Activated CD4-positive, alpha-beta T cell treated with anti-CD3 and anti-CD28 coated beads, Interleukin-2, amount 50 U/mL, for 4 hours (primary cell): ENCODE measurements at places on chromosomes 16 and 17.

DNA sequence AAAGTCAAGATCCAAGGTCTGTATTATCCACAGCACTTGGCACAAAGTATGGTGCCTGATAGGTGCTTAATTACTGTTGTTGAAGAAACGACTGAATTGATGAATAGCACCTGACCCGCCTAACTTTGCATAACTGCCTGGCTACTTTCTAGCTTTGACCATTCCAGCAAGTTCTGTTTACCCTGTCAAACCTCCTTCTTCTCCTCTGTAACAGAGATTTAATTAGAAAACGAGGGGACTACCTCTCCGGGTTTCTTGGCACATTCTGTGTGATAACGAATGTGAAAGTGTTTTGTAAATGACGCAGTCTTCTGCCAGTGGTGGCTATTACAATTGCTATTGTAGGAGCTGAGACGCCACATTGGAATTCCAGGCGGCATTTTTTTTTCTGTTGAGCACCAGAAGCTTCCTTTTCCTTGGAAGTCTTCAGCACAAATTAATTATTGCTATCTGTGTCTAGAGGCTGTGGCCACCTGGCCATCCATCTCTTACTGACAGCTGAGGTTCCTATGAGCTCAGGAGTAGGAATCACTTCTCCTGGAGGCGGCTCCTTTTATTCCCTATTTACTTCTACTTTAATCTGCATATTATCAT, 522.9 kb downstream of the HS3ST4 start:
- DNase-seq: no peak

DNA sequence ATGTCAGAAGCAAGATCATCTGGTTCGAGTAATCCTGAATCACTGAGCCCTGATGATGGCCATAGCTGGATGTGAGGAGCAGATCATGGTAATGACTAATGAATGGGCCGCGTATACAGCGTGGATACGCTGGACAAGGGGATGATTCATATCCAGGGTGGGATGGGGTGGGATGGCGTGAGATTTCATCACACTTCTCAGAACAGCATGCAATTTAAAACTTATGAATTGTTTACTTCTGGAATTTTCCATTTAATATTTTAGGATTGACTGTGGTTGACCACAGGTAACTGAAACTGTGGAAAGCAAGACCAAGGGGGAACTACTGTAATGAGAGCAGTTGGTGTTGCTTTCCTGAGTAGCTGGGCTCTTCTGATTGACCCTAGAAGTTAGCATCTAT, 225.5 kb downstream of the STX8 start:
- no peak for DNase-seq

DNA sequence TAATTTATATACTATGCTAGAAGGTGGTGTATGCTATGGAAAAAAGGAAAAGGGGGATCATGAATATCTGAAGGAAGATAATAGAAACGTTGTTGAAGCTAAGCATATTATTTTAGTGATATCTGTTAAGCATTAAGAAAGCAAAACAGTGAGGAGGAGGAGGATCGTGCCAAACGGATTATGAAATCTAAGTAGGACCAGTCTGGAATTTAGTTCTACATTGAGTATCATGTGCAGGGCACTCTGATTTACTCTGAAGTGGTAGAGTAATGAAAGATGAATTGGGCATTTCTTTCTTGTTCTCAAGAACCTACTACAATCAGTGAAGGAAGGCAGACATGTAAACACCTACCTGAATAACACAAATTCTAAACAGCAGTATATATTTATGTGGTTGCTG, 195.3 kb downstream of the CYB561 start:
- no peak for DNase-seq

DNA sequence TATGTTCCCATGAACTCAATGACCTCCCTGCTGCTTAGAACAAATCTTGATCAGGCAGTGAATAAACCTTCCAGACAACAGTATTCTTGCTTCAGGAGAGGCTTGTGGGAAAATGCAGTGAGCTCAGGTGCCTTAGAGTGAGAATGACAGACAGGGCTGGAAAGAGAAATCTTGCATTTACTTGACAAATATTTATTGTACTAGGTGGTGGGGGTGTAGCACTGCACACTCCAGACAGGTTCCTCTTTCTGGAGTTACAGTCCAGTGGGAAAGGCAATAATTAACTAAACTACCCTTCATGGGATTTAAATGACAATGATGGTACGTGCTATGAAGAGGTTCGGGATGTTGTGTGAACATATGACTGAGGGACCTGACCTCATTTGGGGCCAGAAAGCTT, 182.9 kb downstream of the SHISA9 start:
- DNase-seq: no peak

- no peak for DNase-seq
Measured at GRCh38 chr17:3613124-3613523, 3.9 kb upstream of the TRPV1 start.

GRCh38 chr16:84841787-84842300, 22.1 kb downstream of the CRISPLD2 start:
- DNase-seq: no peak

DNA sequence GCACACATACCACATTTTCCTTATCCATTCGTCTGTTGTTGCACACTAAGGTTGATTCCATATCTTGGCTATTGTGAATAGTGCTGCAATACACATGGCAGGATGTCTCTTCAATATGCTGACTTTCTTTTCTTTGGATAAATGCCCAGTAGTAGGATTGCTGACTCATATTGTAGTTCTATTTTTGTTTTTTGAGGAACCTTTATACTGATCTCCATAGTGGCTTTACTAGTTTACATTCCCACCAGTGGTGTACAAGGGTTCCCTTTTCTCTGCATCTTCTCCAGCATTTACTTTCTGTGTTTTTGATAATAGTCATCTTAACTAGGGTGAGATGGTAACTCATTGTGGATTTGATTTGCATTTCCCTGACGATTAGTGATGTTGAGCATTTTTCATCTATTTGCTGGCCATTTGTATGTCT, 118.1 kb downstream of the STXBP4 start:
- DNase-seq: no peak

DNA sequence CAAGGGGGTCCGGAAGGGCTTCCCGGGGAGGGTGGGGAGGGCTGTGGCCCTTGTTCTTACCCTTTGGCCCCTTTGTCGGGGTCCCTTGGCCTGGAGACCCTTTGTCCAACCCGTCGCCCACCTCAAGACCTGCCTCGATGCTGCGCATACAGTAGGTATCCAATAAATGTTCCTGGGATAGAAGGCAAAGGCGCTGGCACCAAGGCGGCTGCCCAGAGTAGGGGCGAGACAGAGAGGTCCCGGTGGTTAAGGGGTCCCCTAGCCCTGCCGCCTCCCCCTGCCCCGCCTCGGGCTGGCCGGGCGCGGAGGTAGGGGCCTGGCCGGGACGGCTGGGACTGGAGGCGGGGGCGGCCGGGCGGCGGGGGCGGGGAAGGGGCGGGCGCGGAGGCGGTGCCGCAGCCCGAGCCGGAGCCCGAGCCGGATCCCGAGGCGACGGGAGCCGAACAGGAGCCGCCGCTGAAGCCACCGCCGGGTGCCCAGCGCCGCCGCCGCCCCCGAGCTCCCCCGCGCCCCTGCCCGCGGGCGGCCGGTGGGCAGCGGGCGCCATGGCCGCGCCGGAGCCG, at the start of gene NHERF2:
Gene NHERF2, plus strand, starts transcription at position 442 of the 563 bp plus-strand sequence. Its CDS starts 104 bp downstream, at position 546.
- no peak for DNase-seq

- DNase-seq: no peak
Measured at GRCh38 chr16:54508351-54508750, 221.8 kb upstream of the IRX3 start.

DNA sequence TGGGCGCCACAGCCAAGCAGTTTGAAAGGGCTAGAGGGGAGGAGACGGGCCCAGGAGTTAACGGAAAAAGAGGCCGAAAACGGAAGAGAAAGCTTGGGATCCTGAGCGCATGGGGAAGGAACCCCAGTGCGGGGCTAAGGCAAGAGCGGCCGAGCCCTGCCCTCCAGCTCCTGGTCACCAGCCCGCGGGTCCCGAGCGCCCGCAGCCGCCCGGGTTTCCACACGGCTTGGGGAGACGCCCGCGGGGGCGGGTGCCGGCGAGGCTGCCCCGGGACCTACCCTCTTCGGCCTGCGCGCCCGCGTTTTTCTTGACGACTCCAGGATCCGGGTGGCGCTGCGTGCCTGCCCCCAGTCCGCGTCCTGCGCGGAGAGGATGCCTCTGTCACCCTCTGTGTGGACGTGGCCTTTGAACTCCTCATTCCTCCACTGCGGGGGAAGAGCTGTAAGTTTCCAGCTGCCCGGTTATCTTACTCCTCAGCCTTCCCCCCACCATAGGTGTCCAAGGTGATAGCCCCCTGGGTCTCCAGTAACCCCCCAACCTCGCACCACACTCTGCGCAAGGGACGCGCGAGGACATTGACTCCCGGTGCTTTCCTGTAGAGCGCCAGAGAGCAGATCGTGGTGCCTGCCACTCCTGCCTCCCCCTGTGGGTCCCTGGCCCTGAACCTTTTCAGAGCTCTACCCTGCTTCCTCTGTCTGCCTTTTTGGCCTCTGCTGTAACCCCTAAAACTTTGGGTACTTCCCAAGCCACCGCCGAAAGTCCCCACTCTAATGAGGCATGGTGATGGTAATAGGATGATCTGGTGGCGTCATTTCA, 1.7 kb upstream of the CDH11 start:
- no peak for DNase-seq

DNA sequence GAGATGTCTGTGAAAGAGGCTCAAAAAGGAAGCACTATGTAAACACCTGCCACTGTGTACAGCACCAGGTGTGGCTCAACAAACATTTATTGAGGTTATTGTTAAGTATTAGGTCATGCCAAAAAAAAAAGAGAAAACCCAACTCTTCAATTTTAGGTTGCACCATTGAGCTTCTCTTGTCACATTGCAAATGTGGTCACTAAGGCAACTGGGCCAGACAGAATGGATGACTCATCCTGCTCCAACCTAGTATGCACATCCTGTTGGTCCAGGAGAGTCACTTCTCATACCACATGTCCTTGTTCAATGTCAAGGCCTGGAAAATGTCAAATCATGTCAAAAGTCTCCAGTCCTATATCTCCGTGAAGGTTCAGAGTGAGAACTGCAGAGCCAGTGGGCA, 25.0 kb downstream of the HOXB1 start:
- DNase-seq: peak; percentile 22

DNA sequence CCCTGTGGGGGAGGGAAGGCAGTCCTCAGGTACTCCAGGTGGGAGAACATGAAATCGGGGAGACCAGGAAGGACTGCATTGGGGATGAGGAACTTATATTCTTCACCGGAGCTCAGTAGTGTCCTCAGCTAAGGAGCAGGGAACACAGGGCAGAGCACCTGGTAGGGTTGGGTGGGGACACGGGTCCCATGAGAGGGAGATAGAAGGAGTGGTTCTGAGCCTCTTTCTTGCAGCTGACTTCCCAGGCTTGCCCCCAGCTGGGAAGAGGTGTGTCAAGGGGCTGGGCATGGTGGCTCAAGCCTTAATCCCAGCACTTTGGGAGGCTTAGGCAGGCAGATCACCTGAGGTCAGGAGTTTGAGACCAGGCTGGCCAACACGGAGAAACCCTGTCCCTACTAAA, 2.1 kb downstream of the FHOD1 start:
- DNase-seq: no peak

DNA sequence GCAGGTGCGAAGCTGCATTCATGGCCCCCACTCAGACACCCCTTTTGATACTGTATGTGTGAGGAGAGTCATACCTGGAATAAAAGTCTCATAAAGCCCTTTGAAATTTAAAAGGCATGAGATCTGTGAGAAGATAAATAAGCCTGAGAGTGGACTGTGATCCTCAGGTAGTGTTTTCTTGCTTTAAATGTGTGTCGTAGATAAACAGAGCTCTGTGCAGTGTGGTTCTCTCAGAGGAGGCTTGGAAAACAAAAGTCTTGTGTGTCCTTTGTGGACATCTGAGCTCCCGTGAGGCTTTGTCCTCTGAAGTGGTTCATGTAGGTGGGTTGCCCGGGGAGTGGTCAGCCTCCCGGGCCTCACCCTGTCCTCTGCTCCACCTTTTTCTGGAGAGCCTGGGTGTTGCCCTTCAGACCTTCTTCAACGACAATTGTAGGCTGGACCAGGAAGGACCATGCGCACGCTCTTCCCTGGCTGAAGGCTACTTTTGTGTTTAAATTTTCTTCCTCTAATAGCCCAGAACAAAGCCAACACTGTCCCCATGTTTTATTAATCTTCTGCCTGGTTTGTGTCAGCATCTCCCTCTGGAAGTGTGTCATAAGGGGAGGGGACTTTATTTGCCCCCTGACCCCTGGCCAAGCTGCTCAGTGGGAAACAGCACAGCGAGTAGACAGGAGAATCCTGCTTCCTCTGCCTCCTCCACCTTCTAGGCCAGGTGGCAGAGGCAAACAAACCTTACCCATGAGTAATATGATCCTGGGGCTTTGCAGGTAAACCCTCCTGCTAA, 151.2 kb downstream of the MSI2 start:
- DNase-seq: no peak

GRCh38 chr17:39197380-39198185, at the start of gene CACNB1:
Gene CACNB1, minus strand, starts transcription at chr17:39197669. Its CDS starts 174 bp downstream, at chr17:39197495.
- DNase-seq: peak; percentile 56

- DNase-seq: no peak
Measured at GRCh38 chr17:44871556-44871955, 23.9 kb downstream of the HIGD1B start.

- DNase-seq: no peak
Measured at GRCh38 chr16:56019274-56019673, 144.1 kb upstream of the CES5A start.

- no peak for DNase-seq
Measured at GRCh38 chr17:82487910-82488309, 29.4 kb downstream of the NARF start.

- no peak for DNase-seq
Measured at GRCh38 chr17:62681939-62682381, 54.5 kb downstream of the MRC2 start.

- no peak for DNase-seq
Measured at GRCh38 chr17:49980703-49981197, 11.8 kb downstream of the DLX4 start.

GRCh38 chr16:80655751-80656150, 115.0 kb downstream of the DYNLRB2 start:
- DNase-seq: no peak

DNA sequence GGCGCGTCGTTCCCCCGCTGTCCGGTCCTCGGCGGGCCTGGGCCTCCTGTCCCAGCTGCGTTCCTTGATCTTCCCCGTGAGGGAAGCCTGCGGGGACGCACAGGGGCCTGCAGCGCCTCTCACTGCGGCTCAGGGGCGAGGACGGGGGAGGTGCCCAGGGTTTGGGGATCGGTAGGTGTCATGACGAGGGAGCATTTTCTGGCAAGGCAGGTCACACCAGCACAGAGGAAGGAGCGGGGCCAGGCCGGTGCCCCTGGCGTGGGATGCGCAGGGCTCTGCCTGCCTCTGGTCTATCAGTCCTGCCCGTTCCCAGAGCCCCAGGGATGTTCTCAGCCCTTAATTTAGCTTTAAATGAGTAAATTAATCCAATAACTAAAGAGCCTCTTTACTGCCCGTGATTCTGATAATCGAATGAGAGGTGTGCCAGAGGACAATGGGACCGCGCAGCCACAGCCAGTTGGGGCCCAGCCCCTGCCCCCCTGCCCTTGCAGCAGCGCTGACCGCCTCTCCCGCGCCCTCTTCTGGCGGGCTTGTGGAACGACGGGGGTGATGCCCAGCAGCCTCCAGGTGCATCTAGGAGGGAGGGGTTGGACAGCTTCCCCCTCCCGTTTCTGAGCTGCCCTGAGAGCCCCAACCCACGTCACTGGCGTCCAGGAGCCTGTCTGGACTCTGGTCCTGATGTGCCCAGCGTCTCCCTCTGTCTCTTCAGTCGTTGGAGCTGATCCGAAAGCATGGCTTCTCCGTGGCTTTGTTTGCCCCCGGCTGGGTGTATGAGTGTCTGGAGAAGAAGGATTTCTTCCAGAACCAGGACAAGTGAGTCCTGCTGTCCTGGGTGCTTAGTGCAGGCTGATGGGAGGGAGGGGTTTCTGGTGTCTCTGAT, 7.9 kb downstream of the ENGASE start:
- peak; percentile 33 for DNase-seq

- DNase-seq: no peak
Measured at GRCh38 chr16:1485847-1486496, 2.8 kb downstream of the PTX4 start.
